Breast epithelium (tissue), 4 donors: ENCODE measurements at places on chromosomes 1 and 21.

GRCh38 chr1:61315011-61315410 lies 232.7 kb downstream of the NFIA start:
- DNase-seq, result no peak
- H3K36me3 ChIP-seq, result no peaks in the 10 kb centered on the region
- H3K27me3 ChIP-seq, result no peaks in the 10 kb centered on the region
- no peak overlapping the region for H3K4me3 ChIP-seq

DNA sequence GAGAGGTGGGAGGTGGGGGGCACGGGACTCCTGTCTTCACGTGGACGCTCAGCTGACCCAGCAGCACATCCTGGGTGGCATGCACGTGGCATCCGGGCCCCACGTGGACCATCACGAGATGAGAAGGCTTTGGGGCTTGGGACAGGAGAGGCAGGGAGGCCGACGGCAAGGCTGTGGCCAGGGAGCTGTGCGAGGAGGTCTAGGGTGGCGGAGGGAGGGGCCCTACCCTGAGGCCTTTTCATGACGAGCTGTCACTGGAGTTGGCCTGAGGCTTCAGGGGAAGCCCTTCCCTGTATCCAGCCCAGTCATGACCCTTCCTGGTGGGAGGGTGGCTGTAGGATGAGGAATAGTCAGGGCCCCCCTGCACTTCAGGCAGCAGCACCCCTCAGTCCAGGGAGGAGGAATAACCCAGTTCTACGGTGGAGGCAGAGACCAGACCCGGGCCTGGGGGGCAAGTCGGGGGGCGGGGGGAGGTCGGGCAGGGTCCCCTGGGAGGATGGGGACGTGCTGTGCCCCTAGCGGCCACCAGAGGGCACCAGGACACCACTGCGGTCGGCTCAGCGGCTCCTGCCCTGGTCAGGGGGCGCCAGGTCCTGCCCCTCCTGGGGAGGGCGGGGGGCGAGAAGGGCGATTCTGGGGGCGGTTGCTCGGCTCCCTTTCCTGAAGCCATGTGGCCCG lies 2.0 kb upstream of the PERM1 start:
- peaks cover 18% of the 10 kb centered on the region for H3K27me3 ChIP-seq
- no peak overlapping the region for H3K4me3 ChIP-seq
- no peaks in the 10 kb centered on the region for H3K36me3 ChIP-seq
- no peak for DNase-seq

DNA sequence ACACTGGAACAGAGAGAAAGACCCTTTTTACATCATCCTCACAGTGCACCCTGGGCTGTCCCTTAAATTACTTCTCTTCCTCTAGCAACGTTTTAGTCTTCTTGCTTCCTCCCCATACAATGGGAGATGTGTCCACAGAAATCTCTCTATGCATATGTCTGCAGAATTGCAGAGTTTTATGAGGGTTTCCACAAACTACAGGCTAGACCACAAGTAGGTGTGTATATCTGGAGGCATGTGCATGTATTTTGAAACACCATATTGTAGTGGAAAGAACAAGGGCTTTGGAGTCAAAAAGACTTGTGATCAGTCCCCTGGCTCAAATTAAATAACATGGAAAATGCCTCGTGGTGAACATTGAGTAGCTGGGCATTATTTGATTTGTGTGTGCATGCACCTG lies 121.3 kb upstream of the IPO9 start:
- no peak for DNase-seq
- H3K27ac ChIP-seq, result no peak overlapping the region
- no peaks in the 10 kb centered on the region for H3K36me3 ChIP-seq
- H3K4me1 ChIP-seq, result no peaks in the 10 kb centered on the region

- no peaks in the 10 kb centered on the region for H3K27me3 ChIP-seq
- H3K4me1 ChIP-seq, result no peaks in the 10 kb centered on the region
- DNase-seq, result no peak
- no peak overlapping the region for H3K27ac ChIP-seq
- H3K4me3 ChIP-seq, result no peak overlapping the region
Observed at GRCh38 chr1:201358596-201358995, 18.9 kb downstream of the TNNT2 start.
